Fibroblast of skin of back (primary cell): ENCODE measurements at places on chromosomes 4 and X.

DNA sequence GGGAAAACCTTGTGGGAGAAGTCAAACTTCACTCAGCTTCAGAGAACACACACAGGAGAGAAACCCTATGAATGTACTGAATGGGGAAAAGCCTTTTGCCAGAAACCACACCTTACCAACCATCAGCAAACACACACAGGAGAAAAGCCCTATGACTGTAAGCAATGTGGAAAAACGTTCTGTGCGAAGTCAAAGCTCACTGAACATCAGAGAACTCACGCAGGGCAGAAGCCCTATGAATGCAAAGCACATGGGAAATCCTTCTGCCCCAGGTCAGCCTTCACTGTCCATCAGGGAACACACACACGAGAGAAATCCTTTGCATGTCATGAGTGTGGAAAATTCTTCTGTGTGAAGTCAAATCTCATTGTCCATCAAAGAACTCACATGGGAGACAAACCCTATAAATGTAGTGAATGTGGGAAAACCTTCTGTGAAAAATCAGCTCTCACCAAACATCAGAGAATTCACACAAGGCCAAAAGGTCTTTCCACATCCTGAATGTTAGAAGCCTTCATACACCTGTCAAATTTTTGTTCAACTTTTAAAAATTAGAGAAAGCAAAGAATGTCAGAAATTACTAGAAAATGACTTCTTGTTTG is 199.4 kb downstream of the SMIM20 start:
- no peak for DNase-seq

DNA sequence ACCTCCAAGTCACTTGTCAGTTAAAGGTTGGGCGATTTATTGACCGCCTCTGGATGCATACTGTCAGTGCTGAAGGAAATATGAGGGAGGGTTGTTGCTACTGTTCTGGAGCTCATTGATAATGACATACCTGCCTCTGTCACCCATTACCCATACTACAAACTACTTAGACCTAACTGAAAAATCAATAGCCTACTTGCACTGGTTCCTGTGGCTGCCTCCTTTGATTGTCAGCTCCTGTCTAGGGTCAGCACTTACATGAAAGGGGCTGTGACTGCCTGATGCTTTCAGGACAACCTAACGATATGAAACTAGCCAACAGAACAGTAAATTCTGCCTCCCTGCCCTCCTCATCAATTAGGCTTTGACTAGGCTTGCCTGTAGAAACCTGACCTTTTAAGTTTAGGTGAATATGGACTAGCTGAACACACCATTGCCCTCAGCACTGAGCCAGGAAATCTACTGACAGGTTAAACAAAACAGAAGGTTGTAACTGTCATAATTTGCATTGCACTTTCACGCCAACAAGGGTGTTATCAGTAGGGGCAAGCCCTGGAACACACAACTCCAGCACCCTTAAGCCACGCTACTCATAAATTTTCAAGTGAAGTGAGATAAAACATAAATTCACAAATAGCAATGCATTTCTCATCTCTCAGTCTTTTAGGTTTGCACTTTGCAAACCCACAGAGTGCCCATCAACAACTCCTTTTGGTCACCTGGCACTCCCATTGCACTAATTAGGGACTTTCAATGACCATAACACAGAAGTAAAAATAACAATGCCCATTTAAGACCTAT is 9.0 kb upstream of the MAB21L2 start:
- no peak for DNase-seq

DNA sequence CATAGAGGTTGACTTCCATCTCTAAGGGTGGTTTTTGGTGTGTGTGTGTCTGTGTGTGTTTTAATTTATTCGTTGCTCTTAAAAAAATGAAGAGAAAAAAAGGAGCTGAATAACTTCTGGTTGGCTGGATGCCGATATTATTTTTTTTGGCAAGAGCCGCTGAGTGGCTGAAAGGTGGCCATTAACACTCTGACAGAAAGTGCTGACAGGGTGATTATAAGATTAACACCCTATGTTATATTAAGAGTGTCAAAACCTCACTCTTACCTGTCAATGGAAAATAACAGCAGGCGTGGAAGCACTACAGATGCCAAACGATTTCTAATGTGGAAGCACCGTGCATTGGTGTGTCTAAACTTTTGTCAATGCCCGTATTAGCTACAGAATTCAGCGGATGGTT is 622.5 kb downstream of the ANKRD50 start:
- no peak for DNase-seq

- no peak for DNase-seq
These were observed 2.6 kb downstream of the FAAH2 start for GRCh38 chrX:57289089-57289488.

DNA sequence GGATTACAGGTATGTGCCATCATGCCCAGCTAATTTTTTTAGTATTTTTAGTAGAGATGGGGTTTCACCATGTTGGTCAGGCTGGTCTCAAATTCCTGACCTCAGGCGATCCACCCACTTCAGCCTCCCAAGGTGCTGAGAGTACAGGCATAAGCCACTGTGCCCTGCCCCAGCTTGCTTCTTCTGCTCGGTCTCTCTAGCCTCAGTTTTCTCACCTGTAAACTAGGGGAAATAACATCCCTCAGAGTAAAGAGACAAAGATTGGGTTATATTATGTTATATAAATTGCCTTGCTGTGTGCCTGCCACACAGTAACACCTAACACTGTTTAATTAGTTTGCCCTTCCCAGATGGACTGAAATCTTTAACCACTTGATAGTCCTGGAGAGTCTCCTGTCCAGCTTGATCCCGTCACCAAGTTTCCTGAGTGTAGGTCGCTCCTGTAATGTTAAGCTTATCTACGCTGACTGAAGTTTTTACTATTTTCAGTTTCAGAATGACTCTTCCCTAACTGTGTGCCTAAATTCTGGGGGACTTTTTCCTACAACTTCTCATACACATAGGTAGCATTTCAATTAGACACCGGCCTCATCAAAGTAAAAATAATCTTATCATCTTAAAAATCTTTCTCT is 412.7 kb upstream of the TENM3 start:
- DNase-seq: no peak

DNA sequence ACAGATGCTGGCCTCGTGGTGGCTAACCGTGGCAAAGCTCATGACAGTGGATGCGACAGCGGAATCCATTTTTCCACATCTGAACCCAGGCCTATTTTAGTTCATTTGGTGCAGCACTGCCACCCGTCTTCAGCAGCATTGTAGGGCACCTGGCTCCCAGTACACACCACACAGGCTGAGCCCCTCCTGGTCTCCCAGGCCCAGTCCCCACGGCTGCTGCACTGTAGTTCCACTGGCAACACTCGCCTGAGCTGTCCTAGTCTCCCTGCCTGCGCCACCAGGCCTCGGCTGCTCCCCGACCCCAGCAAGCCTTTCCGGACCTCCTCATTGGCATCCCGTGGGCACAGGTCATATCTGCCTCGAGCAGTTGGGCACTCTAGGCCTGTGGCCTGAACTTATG is 76.2 kb downstream of the MTMR1 start:
- DNase-seq: no peak

DNA sequence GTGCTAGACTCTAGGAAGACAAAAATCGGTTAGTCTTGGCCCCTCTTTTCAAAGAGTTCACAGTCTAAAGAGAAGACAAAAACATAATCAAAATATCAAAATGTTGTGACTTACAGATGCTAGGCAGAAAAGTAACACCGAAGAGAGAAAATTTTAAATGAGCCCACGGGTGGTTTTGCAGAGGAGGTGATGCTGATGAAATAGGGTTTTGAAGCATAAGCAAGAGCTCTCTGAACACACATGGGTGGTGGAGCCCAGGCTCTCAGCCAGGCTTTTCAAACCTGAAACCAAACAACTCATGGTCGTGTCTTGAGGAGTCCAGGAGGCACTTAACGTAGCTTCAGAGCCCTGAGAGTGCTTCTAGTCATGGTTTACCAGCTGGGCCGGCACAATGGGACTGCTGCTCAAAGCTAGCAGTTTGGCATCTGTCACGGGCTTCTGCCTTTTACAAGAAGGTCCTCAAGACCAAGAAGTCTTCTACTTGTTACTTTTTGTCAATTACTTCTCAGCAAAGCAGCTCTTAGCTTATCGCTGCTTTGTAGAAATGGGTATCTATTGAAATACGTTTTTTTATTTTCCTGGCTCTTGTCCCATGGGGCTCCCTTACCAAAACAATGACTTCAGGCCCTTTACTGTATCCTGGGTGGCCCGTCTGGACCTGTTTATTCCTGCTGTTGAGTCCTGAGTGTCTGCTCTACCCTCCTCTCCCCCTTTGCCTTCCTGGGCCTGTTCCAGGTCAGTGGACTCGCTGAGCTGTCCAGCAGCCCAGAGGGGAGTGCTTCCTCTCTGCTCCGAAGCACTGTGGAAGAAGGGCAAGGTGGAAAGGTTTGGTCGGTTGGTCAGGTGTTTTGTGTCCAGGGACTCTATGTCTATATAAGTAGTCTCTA is 69.5 kb downstream of the TNIP2 start:
- no peak for DNase-seq

GRCh38 chr4:21801661-21802385 is 146.7 kb downstream of the KCNIP4 start:
- DNase-seq: peak; percentile 55

DNA sequence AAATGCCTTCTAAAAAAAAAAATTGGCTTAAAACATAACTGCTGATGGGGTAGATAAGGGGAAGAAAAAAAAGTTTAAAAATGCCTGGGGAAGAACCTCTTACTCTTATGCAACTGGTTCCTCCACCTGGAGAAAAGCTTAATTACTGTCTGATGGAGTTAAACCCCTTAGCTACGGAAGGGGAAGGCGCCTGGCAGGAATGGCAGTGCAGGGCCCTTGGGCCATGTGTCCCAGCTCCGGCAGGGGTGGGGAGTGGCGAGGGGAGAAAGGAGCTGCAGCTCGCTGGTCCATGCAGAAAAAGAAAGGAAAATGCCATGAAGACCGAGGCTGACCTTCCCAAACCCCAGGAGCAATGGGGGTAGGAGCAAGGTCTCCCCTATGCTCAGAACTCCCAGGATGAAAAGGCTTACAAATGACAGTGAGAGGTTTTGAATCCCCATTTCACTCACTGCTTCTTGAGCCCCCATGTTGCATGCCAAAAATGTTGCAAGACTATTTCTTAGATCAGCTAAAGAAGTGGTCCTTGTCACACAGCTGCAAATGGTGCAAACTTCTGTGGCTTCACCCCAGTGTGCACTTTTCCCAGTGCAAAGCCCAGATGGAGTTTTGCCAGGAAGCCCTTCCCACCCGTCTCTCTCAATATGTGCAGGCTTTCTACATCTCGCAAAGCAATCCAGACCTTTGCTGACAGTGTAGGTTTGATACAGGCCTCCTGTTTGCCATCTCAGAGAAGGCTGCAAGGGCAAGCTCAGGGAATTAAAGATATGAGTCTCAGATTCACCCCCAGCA is 204.8 kb upstream of the CT83 start:
- no peak for DNase-seq

GRCh38 chrX:24355095-24355494 is 5.3 kb upstream of the SUPT20HL1 start:
- DNase-seq: peak; percentile 20

GRCh38 chrX:73728602-73729001 is 165.6 kb downstream of the CHIC1 start:
- DNase-seq: no peak

GRCh38 chr4:61590881-61591280 is 390.8 kb downstream of the ADGRL3 start:
- DNase-seq: no peak

DNA sequence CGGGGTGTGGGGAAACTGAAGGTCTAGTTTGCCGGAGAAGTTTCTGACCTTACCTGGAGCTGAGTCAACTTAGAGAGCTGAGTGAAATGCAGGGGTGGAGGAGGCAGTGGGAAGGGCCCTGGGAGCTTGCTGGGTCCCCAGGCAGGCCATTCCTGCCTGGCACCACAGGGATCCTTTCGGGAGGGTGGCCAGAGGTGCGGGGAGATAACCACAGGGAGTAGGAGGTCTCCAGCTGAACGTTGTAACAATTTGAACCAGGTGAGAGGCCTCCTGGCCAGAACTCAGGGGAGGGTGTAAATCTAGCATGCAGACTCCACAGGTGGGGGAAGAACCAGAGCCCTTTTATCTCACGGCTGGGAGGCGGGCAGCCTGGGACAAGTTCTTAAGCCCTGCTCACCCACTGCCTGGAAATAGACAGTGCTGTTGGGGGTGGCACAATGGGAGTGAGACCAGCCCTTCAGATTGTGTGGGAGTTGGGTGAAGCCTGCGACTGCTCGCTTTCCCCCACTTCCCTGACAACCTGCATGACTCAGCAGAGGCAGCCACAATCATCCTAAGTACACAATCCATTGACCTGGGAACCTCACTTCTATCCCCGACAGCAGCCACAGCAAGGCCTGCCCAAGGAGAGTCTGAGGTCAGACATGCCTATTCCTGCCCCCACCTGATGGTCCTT is 247.4 kb downstream of the ADGRA3 start:
- DNase-seq: no peak
